ENCODE measurements at places on chromosomes 16 and 17.

- DNase-seq = no peak
Observed at GRCh38 chr17:59962739-59963318, 1.7 kb downstream of the RNFT1 start.

- peak; percentile 39 for DNase-seq
Observed at GRCh38 chr17:40612599-40613244, 34.9 kb downstream of the SMARCE1 start.

- no peak for DNase-seq
Observed at GRCh38 chr16:82271636-82272035, 101.6 kb upstream of the MPHOSPH6 start.

DNA sequence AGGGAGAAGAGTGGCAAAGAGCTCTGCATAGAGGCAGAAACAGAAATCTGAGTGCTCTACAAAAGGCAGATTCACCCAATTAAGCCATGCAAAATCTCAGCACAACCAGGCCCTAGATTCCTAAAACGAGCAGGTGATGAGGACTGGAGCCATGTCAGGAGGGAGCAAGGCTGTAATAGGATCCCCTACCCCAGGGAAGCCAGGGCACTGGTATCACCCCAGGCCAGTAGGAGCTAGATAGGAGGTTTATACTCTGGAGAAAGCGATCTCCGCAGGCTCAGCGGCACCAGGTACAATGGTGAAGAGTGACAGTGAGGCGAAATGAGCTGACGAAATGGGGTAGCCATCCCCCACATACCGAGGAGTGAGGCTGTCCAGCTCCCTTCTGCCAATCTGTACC, 171.5 kb downstream of the PARN start:
- DNase-seq = no peak

- DNase-seq = no peak
Observed at GRCh38 chr17:33113991-33114370, 122.3 kb downstream of the SPACA3 start.

DNA sequence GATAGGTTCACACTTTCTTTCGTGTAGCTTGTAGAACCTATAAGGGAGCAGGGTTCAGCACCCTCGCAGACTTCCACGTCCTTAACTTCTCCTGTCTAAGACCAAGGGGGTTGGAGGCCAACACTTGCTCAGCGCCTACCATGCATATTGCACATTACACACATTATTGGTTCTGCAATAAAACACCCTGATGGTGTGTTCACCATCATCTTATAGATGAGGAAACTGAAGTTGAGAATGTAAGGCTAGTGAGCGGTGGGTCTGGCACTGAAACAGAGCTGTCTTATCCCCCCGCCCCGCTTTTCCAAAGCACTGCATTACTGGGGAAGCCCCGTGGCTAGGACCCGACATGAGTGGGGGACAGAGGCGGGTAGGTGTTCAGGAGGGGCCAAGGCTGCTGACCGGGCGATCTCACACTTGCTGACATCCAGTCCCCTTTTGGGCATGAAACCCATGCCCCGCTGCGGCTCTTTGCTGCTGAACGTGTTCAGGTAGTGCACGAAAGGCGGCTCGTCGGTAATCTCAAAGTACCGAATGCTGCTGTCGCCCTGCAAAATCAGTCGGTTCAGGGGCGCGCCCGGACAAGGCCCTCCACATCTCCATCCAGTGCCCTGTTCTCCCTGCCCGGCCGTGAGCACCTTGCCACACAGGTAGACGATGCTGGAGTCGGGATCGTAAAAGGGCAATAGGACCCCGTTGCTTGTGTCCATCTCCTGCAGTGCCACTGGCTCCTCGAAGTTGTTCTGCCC, 6.2 kb downstream of the CORO6 start:
- DNase-seq = no peak

- no peak for DNase-seq
Observed at GRCh38 chr17:74539281-74539820, 6.6 kb downstream of the CD300C start.

DNA sequence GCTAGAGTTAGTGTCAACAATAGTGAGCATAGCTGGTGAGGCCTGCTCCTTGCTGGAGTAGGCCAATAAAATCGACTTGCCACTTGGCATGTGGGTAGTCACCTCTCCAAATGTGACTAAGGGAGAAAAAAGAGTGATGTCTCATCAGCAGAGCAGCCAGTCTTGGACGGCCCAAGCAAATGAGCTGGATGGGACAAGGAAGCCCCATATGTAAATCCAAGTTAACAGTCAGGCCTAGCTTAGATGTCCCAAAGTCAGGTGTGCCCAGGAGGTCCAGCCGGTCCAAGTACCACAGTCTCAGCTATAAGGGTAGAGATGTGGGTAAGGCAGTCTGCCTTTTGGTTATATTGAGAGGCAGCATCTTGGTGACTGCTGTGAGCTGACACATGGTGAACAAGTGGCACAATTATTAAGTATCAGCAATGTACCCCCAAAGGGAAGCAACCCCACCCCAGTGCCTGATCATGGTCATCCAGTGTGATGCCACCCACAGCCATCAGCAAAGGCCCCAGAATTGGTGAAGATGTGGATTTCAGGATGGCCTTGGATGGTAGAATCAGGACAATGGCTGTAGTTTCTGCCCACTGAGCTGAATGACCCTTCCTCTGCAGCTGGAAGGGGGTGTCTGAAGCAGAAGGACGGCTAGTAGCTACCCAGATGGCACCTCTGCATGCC, 83.4 kb downstream of the TNFRSF13B start:
- DNase-seq = no peak

- no peak for DNase-seq
Observed at GRCh38 chr16:4556112-4556511, at the start of gene C16orf96. C16orf96 (plus strand) TSS chr16:4556340; CDS start chr16:4556490, 150 bp downstream.

DNA sequence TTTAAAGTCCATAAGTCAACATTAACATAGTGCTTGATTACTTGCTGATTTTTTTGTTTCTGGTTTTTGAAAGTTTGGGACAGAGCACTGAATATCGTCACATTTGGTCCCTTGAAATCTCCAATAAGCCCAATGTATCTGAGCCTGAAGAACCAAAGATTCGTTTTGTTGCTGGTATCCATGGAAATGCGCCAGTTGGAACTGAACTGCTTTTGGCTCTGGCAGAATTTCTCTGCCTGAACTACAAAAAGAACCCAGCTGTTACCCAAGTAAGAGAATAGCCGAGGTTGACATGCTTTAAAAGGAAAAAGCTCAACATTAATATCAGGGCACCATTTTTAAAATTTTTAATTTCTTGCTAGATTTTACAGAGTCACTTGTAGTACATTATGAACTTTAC, 27.7 kb upstream of the GOSR1 start:
- no peak for DNase-seq

DNA sequence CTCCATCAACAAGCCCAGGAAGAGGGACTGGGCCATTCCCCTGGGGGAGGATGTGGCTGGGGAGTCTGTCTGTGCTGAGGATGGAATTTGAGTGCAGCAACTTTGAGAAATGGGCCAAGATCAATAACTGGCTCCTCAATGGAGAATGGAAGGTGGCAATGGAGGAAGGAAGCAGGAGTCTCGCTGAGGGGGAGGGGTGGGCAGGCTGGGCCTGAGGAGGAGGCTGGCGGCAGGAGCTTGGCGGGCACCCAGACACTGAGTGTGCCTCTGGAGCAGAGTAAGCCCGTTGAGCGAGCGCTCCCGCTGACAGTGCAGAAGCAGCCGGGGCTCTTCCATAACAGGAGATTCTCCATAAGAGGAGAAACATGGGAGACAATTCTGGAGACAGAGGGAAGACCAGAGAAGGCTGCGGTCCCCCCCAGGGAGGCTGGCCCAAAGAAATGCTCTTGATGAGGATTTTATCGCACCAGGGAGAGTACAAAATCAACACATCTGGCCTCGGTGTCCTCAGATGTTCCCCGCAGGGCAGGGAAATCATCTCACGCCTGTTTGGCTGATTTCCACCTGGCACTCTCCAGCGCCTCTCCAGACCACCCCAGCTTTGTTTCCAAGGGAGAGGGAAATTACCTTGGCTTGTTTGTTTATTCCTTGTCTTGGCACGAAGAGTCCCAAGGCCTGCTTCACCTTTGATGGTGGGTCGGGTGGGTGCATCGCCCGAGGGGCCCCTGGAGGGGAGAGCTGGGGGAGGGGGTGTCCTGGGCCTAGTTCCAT, 2.8 kb upstream of the MMP15 start:
- no peak for DNase-seq

DNA sequence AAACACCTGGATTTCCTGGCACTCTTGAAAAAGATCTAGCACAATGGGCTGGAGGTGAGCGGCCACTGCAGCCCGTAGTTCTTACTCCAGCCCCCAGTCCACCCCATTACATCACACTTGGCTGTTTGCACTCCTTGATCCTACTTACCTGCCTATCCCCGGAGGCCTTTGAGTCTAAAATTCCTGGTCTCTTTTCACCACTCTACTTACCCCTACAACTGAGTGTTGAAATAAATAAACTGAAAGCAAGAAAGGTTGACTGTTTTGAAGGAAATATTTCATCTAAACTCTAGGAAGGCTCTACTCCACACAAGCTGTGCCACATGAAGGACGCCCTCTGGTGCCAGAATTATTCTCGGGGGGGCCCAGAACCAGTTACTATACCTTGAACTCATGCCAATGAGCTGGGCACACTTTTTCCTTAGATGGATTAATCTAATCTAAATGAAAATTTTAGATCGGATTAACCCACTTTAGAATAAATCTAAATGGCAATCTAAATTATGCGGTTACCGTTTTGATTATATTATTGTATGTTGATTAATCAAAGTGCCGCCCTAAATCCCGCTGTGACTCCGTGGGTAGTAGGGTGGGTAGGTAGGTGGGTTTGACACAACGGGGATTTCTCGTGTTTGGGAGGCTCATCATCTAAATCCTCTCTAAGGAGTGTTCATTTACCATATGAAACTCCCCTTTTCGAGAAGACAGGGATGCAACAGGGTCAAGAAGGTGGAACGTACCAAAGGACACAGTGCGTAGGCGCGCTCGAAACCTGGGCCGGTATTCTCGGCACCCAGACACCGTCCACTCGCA, 651 bp upstream of the EIF1 start:
- peak; percentile 39 for DNase-seq

DNA sequence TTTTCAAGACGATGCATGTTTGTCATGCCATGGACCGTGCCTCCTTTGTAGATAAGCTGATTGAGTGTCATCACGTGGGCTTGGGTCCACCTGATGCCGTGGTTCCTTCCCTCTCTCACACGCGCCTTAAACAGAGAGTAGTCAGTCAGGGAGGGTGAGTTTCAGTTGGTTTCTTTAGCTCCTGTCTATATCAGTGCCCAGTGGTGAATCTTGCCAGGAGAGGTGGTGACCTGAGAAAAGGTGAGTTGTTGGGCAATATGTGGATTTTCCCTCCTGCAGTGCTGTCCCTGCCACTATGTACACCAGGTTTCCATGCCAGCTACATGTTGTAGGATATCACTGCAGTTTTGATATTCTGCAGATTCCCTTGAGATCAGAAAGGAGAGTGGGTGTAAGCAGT, 129.7 kb downstream of the LAT start:
- no peak for DNase-seq

DNA sequence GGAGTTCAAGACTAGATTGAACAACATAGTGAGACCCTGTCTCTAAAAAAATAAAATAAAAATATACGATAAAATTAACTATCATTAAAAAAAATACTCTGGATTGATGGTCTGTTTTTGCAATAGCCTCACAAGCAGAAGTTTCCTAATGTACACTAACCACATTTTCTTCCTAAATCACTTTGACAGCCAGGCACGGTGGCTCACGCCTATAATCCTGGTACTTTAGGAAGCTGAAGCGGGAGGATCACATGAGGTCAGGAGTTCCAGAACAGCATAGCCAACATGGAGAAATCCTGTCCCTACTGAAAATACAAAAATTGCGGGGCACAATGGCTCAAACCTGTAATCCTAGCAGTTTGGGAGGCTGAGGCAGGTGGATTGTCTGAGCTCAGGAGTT, 64.7 kb downstream of the HELZ start:
- no peak for DNase-seq

Measured in stimulated activated CD4-positive, alpha-beta T cell treated with anti-CD3 and anti-CD28 coated beads, Interleukin-1b, Interleukin-23, amount 100 ng/mL, for 4 hours (primary cell).